ENCODE measurements at places on chromosomes 4 and X.

DNA sequence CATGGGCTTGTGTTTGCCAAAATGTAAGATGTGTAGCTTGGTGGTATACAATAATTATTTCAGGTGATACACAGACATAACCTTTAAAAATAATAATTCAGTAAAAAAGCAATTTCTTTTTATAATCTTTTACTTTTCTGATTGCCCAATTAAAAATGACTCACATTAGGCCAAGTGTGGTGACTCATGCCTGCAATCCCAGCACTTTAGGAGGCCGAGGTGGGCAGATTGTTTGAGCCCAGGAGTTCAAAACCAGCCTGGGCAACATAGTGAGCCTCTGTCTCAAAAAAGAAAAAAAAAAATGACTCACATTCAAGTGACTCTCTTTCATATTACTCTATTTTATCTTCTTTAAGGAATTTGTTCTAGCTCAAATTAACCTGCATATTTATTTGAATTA lies 449.4 kb upstream of the HTR2C start:
- no peak for DNase-seq

GRCh38 chr4:169246279-169246678 lies 24.5 kb downstream of the SH3RF1 start:
- no peak for DNase-seq

- no peak for DNase-seq
Observed at GRCh38 chr4:106454581-106454980, 86.0 kb upstream of the GIMD1 start.

DNA sequence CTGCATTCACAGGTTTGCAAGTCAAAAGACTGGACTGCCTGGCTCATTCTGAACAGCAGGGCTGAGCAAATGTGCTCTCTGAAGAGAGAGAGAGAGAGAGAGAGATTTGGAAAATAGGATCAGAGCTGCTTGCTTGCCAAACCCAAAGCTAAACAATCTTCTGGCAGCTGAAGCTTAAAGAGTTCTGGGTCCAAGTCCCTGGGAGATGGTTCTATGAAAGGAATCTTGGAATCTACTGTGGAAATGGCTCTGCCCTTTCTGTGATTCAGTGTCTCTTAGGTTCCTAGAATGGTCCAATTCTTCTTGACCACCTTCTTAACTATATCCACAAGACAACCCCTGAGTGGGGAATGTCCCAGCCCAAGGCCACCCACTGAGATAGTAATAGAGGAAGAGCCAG lies 66.1 kb upstream of the EFNB1 start:
- DNase-seq: no peak

DNA sequence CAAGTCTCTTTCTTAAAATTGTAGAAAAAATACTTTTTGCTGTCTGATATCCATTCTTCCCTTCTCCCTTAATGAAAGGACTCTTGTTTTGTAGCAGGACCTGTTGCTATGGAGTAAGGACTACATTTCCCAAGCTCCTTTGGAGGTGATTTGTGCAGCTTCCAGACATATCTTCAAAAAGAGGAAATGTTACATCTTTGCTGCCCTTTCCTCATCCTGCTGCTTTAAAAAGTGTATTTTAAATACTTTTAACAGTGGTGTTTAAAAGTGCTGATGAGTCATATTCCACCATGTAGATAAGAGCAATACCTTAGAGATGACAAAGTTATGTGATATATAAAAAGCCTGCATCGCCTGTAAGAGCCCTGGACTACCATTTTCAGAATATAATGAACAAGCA lies 98.7 kb downstream of the CFAP299 start:
- no peak for DNase-seq

- no peak for DNase-seq
Observed at GRCh38 chr4:177680308-177680707, 238.1 kb upstream of the AGA start.

GRCh38 chr4:81566161-81566591 lies 94.5 kb upstream of the RASGEF1B start:
- no peak for DNase-seq

DNA sequence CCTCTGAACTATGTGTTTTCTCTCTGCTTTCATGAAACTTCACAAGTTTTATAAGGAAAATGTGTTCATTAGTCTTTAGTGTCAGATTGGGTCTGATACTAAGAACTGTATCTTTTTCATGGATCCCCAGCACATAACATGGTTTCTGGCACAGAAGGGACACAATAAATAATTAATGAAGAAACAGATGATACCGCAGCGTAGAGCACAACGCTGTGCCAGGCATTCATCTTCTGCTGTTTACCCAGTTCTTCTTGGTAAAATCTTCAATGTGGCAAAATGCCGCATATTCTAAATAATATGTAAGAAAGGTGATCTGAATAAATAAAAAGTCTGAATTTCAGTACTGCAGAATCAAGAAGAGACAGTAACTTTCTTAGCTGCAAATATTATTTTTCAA lies 12.3 kb downstream of the SCARB2 start:
- no peak for DNase-seq

DNA sequence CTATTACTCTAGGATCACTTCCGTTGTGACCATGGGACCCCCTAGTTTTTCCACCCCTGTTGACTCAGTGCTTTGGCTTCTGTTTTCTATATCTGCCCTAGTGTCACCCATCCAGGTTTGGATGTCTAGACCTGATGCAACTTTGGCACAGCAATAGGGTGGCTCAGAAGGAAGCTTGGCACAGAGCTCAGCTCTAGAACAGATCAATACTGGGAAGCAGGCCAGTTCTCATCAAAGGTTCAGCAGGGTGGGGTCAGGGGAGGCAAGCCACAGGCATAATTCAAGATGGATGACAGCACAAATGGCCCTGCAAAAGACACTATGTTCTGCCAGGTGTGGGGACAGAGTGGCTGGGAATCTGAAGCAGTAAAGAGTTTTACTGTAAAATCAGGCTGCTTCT lies 74.2 kb upstream of the EGFL6 start:
- DNase-seq: no peak

DNA sequence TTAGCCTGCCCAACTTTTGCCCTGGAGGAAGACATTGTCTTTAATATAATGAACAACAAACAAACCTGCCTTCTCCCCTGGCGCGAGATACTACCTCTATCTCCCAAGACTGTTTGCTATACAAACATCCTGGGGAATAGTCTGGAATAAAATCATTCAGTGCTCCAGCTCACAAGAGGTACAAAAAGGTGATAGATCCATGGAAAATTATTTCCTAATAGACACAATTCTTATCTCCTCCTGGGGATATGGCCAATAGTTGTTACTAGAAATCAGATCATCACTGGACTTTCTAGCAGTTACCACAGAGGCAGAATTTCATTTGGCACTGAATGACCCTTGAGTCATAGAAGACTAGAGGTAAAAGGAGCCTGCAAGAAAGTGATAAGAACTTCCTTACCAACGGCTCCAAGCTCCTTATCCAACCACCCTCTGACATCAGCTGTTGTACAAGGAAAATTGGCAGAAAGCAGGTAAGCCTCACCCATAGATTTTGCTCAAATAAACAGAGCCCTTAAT lies 38.1 kb downstream of the MID1 start:
- DNase-seq: no peak

DNA sequence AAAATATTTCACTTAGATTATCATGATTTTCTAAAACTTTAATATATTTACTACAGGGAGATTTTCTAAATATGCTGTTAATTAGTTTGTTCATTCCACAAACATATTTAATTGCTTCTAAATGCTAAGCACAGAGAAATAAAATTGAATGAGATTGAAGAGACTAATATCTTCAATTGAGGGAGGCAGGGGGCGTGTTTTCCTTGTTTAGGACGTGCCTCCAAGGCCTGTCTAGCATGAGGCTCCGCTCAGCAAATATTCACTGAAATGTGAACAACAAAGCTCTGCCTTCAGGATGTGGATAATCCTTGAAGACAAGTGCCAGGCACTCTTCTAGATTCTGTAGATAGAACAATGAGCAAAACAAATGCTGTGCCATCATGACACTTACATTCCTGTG lies 98.1 kb downstream of the TSPAN5 start:
- no peak for DNase-seq

All from stimulated activated CD4-positive, alpha-beta T cell treated with anti-CD3 and anti-CD28 coated beads, Interleukin-12 subunit alpha, Interleukin-12 subunit beta, amount 100 ng/mL, for 48 hours (primary cell).